Femur (tissue), 1 donor: ENCODE measurements at places on chromosomes 2 and 18.
A peak's percentile ranks its signal among the peaks of the same experiment; 100 is the strongest.

DNA sequence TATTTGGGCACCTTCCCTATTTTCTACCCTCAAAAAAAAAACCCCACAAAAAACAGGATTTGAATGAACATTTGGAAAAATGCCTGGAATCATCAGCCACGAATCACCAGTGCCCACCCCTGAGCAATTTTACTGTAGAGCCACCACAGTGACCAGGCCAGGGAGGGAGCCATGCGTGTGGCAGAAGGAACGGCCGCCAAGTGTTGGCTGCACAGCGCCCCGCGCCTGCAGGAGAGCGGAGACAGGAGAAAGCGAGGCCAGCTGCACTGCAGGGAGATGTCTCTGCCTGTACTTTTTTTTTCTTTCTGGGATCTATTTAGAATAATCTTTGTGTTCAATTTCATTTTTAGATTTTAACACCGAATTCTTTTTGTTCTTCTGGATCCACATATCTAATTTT is 269.3 kb upstream of the RAB12 start:
- DNase-seq, result no peak

DNA sequence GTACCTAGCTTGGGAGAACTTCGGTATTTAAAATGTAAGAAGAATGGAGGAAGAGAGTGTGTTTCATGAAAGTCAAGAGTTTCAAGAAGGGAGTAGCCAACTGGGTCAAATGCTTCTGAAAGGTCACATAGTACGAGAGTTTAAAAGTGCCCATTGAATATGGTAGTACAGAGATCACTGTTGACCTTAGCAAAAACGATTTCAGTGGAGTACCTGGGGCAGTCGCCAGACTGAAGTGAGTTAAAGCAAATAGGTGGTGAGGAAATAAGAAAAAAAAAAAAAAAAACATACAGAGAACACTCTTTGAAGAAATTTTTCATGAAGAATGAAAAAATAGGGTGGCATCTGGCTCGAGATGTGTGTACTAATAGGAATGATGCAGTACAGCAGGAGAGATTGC is 11.5 kb downstream of the LIPT1 start:
- DNase-seq, result no peak

DNA sequence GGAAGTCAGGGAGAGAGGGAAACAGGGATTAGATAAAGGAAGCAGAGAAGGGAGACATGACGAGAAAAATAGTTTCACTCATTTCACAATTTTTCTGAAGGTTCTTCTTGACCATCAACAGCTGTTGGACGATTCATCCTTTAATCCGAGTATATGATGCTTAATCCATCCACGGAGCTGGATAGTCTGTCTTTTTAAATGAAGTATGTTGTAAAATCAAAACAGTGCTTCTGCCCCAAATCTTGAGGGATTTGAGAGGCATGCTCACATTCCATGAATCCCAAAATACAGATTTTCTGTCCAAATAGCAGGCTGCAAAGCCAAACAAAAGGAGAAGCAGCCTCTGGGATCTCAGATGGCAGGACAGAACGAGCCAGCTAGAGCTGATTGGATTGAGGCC is 47.5 kb downstream of the EPAS1 start:
- no peak for DNase-seq

DNA sequence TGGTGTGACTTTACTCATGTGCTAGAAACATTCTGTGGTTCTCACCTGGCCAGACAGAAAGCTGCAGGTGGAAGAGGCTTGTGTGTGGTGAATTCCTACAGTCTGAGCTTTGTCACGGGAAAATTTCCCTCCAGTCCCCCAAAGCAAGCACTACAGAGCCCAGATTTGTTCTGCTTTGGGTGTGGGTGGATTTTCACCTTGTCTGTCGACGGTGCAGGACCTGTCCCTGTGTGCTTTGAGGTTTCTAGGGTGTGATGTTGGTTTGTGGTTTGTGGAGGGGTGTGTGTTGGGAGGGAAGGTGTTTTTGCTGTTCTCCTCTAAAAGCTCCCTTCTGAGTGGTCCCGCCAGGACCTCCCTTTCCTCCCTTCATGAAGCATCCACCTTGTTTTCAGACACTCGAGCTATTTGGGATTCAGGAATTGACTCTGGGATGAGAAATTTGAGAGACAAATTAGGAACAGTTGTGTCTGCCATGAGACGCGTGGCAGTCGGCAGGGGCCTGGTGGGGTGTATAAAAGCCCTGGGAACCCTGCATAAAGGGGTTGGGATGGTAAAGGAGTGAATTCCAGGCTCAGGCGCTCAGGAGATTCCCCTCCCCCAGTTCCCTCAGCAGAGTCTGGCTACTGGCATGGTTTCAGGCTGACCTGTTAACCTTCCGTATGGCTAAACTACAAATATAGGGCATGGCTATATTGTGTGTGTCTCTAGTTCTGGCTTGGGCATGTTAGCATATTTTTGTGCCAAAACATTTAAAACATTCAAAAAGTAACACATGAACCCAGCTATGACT is 65.5 kb downstream of the DGKD start:
- DNase-seq, result no peak

DNA sequence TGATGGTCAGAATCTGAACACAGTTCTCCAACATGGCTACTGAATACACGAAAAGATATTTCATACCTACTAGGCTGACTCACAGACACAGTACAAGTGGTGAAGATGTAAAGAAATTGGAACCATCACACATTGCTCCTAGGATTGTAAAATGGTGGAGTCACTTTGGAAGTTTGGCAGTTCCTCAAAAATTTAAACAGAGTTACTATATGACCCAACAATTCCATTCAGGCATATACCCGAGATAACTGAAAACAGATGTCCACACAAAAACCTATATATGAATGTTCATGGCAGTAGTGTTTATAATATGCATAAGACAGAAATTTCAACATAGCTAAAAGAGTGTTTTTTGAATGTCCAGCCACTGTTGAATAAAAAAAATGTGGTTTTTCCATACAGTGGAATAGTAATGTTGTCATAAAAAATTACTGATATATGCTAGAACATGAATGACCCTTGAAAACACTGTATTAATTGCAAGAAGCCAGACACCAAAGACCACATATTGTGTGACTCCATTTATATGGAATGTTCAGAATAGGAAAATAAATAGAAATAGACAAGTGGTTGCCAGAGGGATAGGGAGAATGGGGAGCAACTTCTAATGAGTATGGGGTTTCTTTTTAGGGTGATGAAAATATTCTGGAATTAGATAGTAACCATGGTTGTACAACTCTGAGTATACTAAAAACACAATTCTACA is 10.1 kb downstream of the RMP24 start:
- no peak for DNase-seq

GRCh38 chr2:109057686-109058085 is 68.7 kb upstream of the EDAR start:
- DNase-seq, result no peak

DNA sequence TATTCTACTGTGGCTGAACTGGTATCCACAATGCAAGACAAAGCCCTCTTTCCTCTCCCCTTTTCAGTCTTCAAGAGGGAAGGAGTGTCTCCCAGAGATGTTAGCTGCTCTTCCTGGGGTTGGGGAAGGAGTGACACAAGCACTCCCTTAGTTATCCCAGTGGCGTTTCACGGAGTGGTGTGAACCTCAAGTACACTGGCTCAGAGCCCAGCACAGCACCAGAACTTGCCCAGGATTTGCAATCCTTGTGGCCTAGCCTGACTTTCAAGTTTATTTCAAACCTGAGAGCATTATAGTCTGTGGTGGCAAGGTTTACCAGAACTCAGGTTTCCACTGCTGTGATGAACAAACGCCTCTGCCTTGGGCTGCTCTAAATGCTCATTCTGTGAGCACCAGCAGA is 162.5 kb downstream of the CCDC102B start:
- DNase-seq, result no peak

DNA sequence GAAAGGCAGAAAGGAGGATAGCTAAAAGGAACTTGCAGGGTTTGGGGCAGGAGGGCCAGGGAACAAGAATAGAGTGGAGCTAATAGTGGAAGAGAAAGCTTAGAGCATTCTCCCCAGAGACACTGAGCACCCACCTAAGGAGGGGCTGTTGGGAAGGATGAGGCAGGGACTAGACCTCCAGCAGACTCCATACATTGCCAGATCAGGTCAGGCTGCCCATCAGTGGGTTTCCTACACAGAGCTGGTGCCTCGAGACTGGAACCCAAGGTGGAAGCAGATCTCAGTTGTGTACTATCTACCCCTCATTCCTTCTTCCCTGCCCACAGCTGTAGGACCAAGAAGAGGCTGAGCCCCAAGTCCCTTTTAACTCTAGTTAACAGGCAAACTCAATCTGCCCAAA is 148.5 kb downstream of the ZFP36L2 start:
- no peak for DNase-seq

DNA sequence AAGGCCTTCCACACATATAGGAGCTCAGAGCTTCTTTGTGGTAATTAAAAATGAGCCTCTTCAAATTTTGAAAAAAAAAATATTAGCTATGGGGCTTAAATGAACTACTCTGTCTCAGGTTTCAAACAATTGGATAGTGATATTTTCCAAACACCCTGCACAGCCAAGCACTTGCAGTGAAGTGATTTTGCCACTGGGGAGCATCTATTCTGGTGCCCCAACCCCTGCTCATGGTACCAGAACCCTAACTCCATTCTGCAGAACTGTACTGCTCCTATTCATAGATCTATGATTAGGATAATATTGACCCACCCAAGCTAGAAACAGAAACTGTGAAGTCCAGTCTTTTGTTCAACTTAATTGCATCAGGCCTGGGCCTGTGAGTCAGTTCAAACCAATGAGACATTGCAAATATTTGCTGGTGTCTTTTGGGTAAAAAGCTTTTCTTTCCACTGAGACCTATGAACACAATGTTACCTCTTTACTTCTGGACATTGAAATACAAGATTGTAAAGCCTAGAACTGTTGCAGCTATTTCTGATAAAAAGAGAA is 324.0 kb downstream of the GALNT13 start:
- no peak for DNase-seq

- DNase-seq, result peak; percentile 82
Measured at GRCh38 chr18:12236934-12237832, 17.0 kb upstream of the CIDEA start.

GRCh38 chr18:37252854-37253393 is 312.7 kb downstream of the CELF4 start:
- no peak for DNase-seq

- no peak for DNase-seq
Measured at GRCh38 chr2:157267476-157267875, 10.0 kb downstream of the GALNT5 start.

DNA sequence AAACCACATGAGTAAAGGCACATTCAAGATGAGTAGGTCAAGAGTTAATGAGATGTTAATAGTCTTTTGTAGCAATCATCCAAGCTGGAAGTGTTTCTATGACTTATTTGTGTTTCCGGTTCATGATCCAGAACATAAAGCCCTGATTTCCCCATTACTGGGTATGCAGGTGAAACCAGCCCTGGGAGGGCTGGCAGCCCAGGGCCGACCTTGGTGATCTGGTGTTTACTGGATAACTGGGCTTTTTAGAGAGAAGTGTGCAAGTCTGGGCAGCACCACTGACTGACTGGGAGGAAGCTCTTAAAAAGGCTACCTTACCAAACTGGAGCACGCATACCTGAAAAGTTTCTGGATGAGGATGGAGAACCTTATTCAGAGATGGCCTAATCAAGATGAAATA is 431.6 kb upstream of the VRK2 start:
- DNase-seq, result no peak

DNA sequence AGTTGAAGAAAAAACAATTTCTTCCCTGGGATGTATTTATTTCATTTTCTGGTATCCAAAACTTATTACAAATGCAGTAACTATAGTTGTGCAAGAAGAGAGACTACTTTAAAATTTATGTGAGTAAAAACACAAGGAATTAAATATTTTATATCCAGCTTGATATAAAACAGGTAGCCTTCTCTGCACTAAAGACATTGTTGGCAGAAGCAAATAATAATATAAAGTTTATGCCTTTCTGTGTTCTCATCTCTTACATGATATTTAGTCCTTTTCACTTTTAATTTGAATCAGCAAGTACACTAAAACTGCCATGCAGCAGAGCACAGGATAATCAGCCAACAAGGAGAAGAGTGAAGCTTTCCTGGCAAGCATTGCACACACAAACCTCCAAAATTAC is 352.7 kb downstream of the ARL6IP6 start:
- DNase-seq, result peak; percentile 23

- no peak for DNase-seq
Measured at GRCh38 chr18:75183973-75184493, 24.9 kb downstream of the PTGR3 start.

DNA sequence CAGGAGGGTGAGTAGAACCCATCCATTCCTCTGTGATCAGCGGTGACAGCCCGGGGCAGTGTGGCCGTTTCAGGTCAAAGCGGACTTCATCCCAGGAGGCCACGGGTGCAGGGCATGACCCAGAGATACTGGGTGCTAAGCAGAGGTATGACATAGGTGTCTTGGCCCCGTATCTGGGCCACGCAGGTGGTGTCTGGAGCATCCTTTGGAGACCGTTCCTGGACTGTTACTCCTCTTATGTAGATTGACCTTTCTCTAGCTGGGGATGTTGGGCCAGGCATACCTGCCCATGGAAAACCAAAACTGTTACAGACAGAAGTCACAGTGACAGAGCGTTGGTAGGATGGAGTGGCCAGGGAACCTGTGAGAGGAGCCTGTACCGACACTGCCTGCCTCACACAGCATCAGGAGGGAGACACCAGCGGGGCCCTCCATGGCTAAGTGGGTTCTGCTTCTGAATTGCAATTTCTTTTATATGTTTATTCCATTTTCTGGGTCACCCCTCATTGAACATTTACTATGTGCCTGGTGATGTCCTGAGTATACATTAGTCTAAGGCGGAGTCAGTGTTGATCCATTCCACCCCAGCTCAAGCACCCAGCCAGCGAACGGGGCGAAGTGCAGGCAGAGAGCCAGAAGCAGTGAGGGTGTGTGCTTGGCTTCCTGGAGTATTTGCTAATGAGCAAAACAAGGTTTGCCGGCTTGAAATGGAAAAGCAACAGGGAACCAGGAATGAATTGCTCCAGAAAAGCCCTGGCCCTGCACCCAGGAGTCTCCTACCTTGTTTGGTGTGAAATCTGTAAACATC is 141.7 kb downstream of the SH3RF3 start:
- no peak for DNase-seq

GRCh38 chr2:61181382-61182058 is 19.5 kb downstream of the C2orf74 start:
- DNase-seq, result no peak

- peak; percentile 12 for DNase-seq
Measured at GRCh38 chr18:13449651-13450050, 231.1 kb downstream of the LDLRAD4 start.

- DNase-seq, result no peak
Measured at GRCh38 chr18:51193621-51194287, 3.7 kb downstream of the MEX3C start.
